Adrenal gland (tissue), 19 donors: ENCODE measurements at places on chromosomes 12 and 14. TPM values are rescaled to one million over a fixed set of nuclear protein-coding genes. Genes with fewer than 3 reads are reported as not detected.

The EIF2S3B gene
- 0.10 TPM for polyA plus RNA-seq

The VRTN gene
- polyA plus RNA-seq, result not detected

The MYBPC1 gene
- polyA plus RNA-seq, result 0.37 TPM

The CCDC177 gene
- 0.40 TPM for polyA plus RNA-seq

The MFAP5 gene
- 22.8 TPM for polyA plus RNA-seq

The CCDC184 gene
- polyA plus RNA-seq, result 3.6 TPM

The REM2 gene
- 0.64 TPM for polyA plus RNA-seq

The CCDC60 gene
- polyA plus RNA-seq, result not detected

The BIN2 gene
- 9.8 TPM for polyA plus RNA-seq

The SLCO1B1 gene
- polyA plus RNA-seq, result not detected

The ASB2 gene
- polyA plus RNA-seq, result 0.44 TPM

The POMT2 gene
- 52.3 TPM for polyA plus RNA-seq

The GPRC5A gene
- polyA plus RNA-seq, result 2.0 TPM

The OR6J1 gene
- polyA plus RNA-seq, result not detected

The CD163 gene
- polyA plus RNA-seq, result 169 TPM

The RPL6 gene
- 1,773 TPM for polyA plus RNA-seq

The RIPK3 gene
- polyA plus RNA-seq, result 8.0 TPM

The KLRC1 gene
- polyA plus RNA-seq, result 0.20 TPM

The TAS2R46 gene
- polyA plus RNA-seq, result not detected

The PXN gene
- 123 TPM for polyA plus RNA-seq

The PSMC6 gene
- polyA plus RNA-seq, result 133 TPM

The TAS2R31 gene
- polyA plus RNA-seq, result 0.20 TPM

The PIWIL1 gene
- polyA plus RNA-seq, result 0.08 TPM

The CSAD gene
- 10.9 TPM for polyA plus RNA-seq

The TSHR gene
- 1.7 TPM for polyA plus RNA-seq

The IL31 gene
- polyA plus RNA-seq, result not detected

The SVOP gene
- polyA plus RNA-seq, result 1.5 TPM

The SLC4A8 gene
- 3.1 TPM for polyA plus RNA-seq
